ENCODE measurements at places on chromosomes 6 and 20. TPM values are rescaled to one million over a fixed set of nuclear protein-coding genes. Genes with fewer than 3 reads are reported as not detected.

Gene HTR1B
- not detected for total RNA-seq

Gene RAET1G
- total RNA-seq = 1.6 TPM

Gene SYNJ2
- 68.5 TPM for total RNA-seq

Gene UBD
- total RNA-seq = not detected

Gene GSTA3
- total RNA-seq = not detected

Gene ADNP
- 21.4 TPM for total RNA-seq

Measured in HT1080 (cell line).